ENCODE measurements at places on chromosomes 6 and 20. TPM values are rescaled to one million over a fixed set of nuclear protein-coding genes. Genes with fewer than 3 reads are reported as not detected.
A peak's percentile ranks its signal among the peaks of the same experiment; 100 is the strongest.

The ADAM33 gene
- 10.8 TPM for total RNA-seq

The MACROD2 gene
- 3.6 TPM for total RNA-seq

The NKAIN2 gene
- total RNA-seq = 0.22 TPM

The TMEM244 gene
- not detected for total RNA-seq

The C6orf118 gene
- total RNA-seq = not detected

The TBXT gene
- not detected for total RNA-seq

The OLIG3 gene
- total RNA-seq = not detected

The HLA-DRB1 gene
- total RNA-seq = 26.4 TPM

- H3K36me3 ChIP-seq = no peaks in the 10 kb centered on the region
- H3K27ac ChIP-seq = no peak overlapping the region
- no peaks in the 10 kb centered on the region for H3K27me3 ChIP-seq
- H3K4me1 ChIP-seq = no peaks in the 10 kb centered on the region
These were observed 80.7 kb downstream of the TBC1D7 start for GRCh38 chr6:13247627-13248026.

- no peak overlapping the region for H3K4me3 ChIP-seq
- no peaks in the 10 kb centered on the region for H3K36me3 ChIP-seq
- H3K4me1 ChIP-seq = peaks cover 5% of the 10 kb centered on the region
- H3K27ac ChIP-seq = no peak overlapping the region
- H3K27me3 ChIP-seq = no peaks in the 10 kb centered on the region
These were observed 140.0 kb downstream of the CFAP61 start for GRCh38 chr20:20192366-20192765.

DNA sequence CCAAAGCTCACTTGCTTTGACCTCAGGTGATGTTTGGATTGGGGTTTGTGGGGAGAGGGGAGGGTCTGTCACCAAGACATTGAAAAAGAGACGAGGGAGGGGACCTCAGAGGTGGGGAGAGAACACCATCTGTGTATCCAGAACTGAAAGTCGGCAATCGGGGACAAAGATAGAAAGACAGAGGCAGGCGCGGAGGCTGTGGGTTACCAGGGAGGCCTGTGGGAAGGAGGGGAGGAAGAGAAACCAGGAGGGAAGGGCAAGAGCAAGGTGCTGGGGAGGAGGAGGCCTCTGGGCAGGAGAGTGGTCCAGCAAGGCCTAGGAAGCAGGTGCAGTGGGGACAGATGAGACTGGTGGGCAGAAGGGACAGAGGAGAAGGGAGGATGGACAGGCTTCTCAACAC, 211.2 kb downstream of the CDC5L start:
- no peak overlapping the region for H3K4me3 ChIP-seq
- H3K36me3 ChIP-seq = no peaks in the 10 kb centered on the region
- peaks cover 4% of the 10 kb centered on the region for H3K4me1 ChIP-seq
- H3K27ac ChIP-seq = no peak overlapping the region
- DNase-seq = no peak
- peaks cover 20% of the 10 kb centered on the region for H3K27me3 ChIP-seq

- H3K27me3 ChIP-seq = peaks cover 5% of the 10 kb centered on the region
- no peak overlapping the region for H3K27ac ChIP-seq
- H3K4me3 ChIP-seq = no peak overlapping the region
- H3K36me3 ChIP-seq = no peaks in the 10 kb centered on the region
These were observed 57.7 kb downstream of the PPP1R14C start for GRCh38 chr6:150200428-150201100.

DNA sequence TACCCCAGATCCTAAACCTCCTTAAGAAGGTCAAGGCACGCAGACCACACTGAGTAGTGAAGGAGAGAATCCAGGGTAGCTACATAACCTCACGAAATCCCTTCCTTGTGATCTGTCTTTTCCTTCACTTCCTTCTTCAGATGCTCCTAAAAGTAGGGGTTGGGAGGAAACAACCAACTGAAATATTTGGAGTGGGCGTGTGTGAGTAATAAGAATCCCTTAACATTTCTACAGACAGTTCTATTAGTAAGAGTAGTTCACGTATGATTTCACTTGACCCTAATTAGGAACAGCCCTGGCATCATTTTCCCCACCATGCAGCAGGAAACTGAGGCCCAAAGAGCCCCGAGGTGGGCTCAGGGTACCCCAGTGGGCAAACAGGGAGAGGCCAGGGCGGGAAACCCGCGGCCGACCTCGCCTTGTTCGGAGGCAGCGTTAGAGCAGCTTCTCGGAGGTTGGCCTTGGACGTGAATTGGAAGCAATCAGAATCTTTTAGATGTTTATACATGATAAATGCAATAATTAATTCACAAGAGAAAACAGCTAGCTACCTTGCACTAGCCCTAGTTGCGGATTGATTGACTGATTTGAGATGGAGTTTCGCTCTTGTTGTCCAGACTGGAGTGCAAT, 859 bp upstream of the RAE1 start:
- H3K36me3 ChIP-seq = no peaks in the 10 kb centered on the region
- H3K27ac ChIP-seq = no peak overlapping the region
- H3K4me1 ChIP-seq = peaks cover 16% of the 10 kb centered on the region
- DNase-seq = no peak
- no peaks in the 10 kb centered on the region for H3K27me3 ChIP-seq

GRCh38 chr6:167919349-167919748, 78.1 kb upstream of the KIF25 start:
- H3K27ac ChIP-seq = no peak overlapping the region
- H3K4me3 ChIP-seq = no peak overlapping the region
- no peaks in the 10 kb centered on the region for H3K27me3 ChIP-seq
- H3K36me3 ChIP-seq = peaks cover 87% of the 10 kb centered on the region
- H3K4me1 ChIP-seq = no peaks in the 10 kb centered on the region

DNA sequence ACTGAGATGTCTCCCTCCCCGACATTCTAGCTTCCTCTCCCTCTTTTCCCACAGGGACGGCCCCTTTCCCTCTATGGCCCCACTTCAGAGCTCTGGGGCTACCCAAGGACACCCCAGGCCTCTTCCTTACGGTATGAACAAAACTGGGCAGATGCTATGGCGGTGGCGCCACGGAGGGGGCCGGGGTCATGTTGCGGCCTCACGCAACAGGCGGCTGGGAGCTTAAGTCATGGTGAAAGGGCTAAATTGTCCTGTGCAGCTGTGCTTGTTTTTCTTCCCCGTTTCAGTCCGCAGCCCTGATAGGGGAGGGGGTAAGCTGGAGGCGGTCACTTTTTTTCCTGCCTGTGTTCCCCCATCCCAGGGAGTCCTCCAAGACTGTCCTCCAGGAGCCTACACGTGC, 17.6 kb upstream of the KIAA1755 start:
- H3K4me1 ChIP-seq = no peaks in the 10 kb centered on the region
- DNase-seq = no peak
- no peaks in the 10 kb centered on the region for H3K36me3 ChIP-seq

DNA sequence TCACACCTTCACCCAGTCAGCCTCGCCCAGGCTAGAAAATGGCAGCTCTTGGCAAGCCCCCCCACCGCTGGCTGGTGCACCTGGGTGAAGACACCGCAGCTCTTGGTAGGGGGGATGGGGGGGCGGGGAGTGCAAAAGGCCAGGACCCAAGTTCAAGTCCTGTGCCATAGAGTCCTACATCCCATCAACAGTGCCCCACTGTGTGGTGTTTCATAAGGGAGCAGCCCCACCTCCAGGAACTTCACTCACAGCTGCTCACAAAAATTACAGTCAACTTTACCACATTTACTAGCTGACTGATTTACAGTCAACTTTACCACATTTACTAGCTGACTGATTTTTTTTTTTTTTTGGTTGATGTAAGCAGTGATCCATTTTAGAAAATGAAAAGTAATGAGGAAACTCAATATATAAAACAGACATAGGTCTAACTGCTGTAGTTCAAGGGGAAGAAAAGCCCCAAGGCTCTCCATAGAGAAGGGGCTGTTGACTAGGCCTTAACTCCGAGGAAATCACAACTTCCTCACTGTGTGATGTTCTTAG, 208.9 kb upstream of the SNX9 start:
- DNase-seq = no peak
- H3K4me3 ChIP-seq = no peak overlapping the region
- no peaks in the 10 kb centered on the region for H3K27me3 ChIP-seq

- no peaks in the 10 kb centered on the region for H3K27me3 ChIP-seq
- no peak for DNase-seq
- no peaks in the 10 kb centered on the region for H3K36me3 ChIP-seq
- no peak overlapping the region for H3K4me3 ChIP-seq
- no peaks in the 10 kb centered on the region for H3K4me1 ChIP-seq
- H3K27ac ChIP-seq = no peak overlapping the region
These were observed 474.2 kb downstream of the KIF16B start for GRCh38 chr20:16098890-16099639.

- H3K27ac ChIP-seq = peak overlapping the region; percentile 11
- H3K27me3 ChIP-seq = no peaks in the 10 kb centered on the region
- no peak overlapping the region for H3K4me3 ChIP-seq
- peaks cover 14% of the 10 kb centered on the region for H3K4me1 ChIP-seq
- no peak for DNase-seq
These were observed 97.3 kb upstream of the CARMIL1 start for GRCh38 chr6:25181923-25182322.

- no peak for DNase-seq
- H3K36me3 ChIP-seq = peaks cover 45% of the 10 kb centered on the region
- no peaks in the 10 kb centered on the region for H3K27me3 ChIP-seq
These were observed 102.1 kb downstream of the ATP9A start for GRCh38 chr20:51666126-51666525.

GRCh38 chr6:133834472-133835170, 54.3 kb upstream of the TCF21 start:
- H3K27me3 ChIP-seq = peaks cover 33% of the 10 kb centered on the region
- no peak overlapping the region for H3K4me3 ChIP-seq
- DNase-seq = no peak
- H3K27ac ChIP-seq = peak overlapping the region; percentile 17

GRCh38 chr6:30344868-30345671, at the start of gene RPP21:
Gene RPP21, plus strand, starts transcription at chr6:30345156. Its CDS starts 16 bp downstream, at chr6:30345172.
- DNase-seq = peak; percentile 88
- peaks cover 21% of the 10 kb centered on the region for H3K4me1 ChIP-seq
- peaks cover 35% of the 10 kb centered on the region for H3K36me3 ChIP-seq

- DNase-seq = no peak
- peaks cover 40% of the 10 kb centered on the region for H3K4me1 ChIP-seq
- peaks cover 31% of the 10 kb centered on the region for H3K36me3 ChIP-seq
- no peaks in the 10 kb centered on the region for H3K27me3 ChIP-seq
- no peak overlapping the region for H3K4me3 ChIP-seq
These were observed 51.7 kb downstream of the CTNNBL1 start for GRCh38 chr20:37745553-37745952.

- no peaks in the 10 kb centered on the region for H3K4me1 ChIP-seq
- no peaks in the 10 kb centered on the region for H3K36me3 ChIP-seq
- H3K27ac ChIP-seq = no peak overlapping the region
- DNase-seq = no peak
- no peak overlapping the region for H3K4me3 ChIP-seq
These were observed 92.6 kb downstream of the MAP3K7 start for GRCh38 chr6:90494067-90494780.

- H3K4me3 ChIP-seq = no peak overlapping the region
- DNase-seq = no peak
- H3K36me3 ChIP-seq = peaks cover 45% of the 10 kb centered on the region
- H3K27ac ChIP-seq = peak overlapping the region; percentile 78
- H3K4me1 ChIP-seq = peaks cover 41% of the 10 kb centered on the region
- H3K27me3 ChIP-seq = no peaks in the 10 kb centered on the region
These were observed 23.8 kb downstream of the TAF11 start for GRCh38 chr6:34864007-34864406.

DNA sequence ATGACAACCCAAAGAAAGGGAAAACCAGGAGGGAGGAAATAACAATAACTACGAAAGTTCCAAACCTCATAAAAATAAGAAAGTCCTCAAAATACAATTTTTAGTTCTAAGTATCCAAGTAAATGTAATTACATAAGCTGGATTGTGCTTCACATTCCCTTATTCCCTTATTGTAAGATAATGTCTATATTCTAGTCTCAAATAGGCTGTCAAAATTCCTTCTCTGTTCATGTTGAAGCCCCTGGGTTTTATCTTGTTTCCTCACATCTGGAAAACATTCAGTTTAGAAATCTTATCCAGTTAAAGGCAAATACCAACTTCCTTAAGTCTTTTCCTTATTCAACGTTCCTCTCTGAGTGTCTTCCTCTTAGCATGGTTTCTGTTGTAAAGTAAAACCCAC, 282.3 kb downstream of the CD109 start:
- no peaks in the 10 kb centered on the region for H3K4me1 ChIP-seq
- H3K27me3 ChIP-seq = no peaks in the 10 kb centered on the region
- H3K27ac ChIP-seq = peak overlapping the region; percentile 10
- no peak overlapping the region for H3K4me3 ChIP-seq

GRCh38 chr6:95917034-95917433, 98.7 kb upstream of the FUT9 start:
- DNase-seq = no peak
- H3K4me3 ChIP-seq = no peak overlapping the region
- H3K4me1 ChIP-seq = no peaks in the 10 kb centered on the region
- H3K27me3 ChIP-seq = no peaks in the 10 kb centered on the region
- H3K27ac ChIP-seq = no peak overlapping the region
- H3K36me3 ChIP-seq = no peaks in the 10 kb centered on the region

GRCh38 chr20:19807191-19807945, 49.3 kb downstream of the RIN2 start:
- H3K4me3 ChIP-seq = no peak overlapping the region
- DNase-seq = no peak
- H3K36me3 ChIP-seq = peaks cover 9% of the 10 kb centered on the region
- peaks cover 55% of the 10 kb centered on the region for H3K4me1 ChIP-seq
- peak overlapping the region; percentile 69 for H3K27ac ChIP-seq
- H3K27me3 ChIP-seq = no peaks in the 10 kb centered on the region

Data from left ventricle myocardium inferior (tissue), 1 donor.